ENCODE measurements at places on chromosomes 16 and 17. TPM values are rescaled to one million over a fixed set of nuclear protein-coding genes. Genes with fewer than 3 reads are reported as not detected.
A peak's percentile ranks its signal among the peaks of the same experiment; 100 is the strongest.

Gene AOC3
- 2.0 TPM for total RNA-seq

- DNase-seq = no peak
These were observed 2.6 kb downstream of the HES7 start for GRCh38 chr17:8121407-8121680.

DNA sequence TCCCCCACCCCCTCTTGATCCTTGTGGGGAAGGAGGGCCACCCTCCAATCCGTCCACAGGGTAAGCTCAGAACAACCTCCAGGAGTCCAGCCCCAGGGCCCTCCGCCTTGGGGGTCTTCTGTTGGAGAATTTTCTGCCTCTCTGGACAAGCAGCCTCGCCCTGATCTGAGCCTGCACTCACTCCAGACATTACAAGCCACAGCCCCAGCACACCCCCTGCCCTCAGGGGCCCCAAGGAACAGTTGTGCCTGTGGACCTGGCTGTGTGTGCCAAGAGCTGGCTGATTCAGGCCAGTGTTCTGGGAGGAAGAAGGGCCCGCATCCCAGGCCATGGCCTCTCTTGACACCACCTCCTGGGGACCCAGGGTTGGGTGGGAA, 477 bp upstream of the ARHGAP27 start:
- DNase-seq = no peak

DNA sequence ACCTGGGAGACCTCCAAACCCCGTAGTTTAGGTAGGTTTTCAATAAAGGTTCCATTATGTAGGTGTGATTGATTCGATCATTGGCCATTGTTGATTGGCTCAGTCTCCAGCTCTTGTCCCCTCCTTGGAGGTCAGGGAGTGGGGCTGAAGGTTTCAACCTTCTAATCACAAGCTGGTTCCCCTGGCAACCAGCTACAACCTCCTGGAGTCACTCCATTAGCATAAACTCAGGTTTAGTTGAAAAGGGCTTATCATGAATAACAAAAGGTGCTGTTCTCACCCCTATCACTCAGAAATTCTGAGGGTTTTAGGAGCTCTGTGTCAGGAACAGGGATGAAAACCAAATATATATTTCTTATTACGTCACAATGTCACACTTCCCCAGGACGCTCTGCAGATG, 28.5 kb downstream of the TMEM132E start:
- no peak for DNase-seq

Gene TBC1D3C
- total RNA-seq = not detected

Gene SSTR5
- 1.3 TPM for total RNA-seq

DNA sequence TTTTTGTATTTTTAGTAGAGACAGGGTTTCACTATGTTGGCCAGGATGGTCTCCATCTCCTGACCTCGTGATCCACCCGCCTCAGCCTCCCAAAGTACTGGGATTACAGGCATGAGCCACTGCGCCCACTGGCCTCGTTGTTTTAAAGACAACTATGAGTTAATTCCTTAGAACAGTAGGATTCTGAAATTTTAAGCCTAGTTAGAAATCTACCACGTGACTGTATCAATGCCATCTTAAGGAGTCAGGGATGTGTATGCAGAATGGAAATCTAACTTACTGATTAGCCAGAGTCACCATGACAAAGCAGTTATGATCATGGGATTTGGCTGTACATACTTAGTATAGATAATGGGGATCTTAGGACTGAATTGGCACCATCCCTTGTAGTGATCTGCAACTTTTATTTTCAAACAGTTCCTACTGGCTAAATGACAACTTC, 2.8 kb downstream of the CEP20 start:
- no peak for DNase-seq

Gene KRTAP17-1
- total RNA-seq = not detected

Gene C1QL1
- 14.6 TPM for total RNA-seq

DNA sequence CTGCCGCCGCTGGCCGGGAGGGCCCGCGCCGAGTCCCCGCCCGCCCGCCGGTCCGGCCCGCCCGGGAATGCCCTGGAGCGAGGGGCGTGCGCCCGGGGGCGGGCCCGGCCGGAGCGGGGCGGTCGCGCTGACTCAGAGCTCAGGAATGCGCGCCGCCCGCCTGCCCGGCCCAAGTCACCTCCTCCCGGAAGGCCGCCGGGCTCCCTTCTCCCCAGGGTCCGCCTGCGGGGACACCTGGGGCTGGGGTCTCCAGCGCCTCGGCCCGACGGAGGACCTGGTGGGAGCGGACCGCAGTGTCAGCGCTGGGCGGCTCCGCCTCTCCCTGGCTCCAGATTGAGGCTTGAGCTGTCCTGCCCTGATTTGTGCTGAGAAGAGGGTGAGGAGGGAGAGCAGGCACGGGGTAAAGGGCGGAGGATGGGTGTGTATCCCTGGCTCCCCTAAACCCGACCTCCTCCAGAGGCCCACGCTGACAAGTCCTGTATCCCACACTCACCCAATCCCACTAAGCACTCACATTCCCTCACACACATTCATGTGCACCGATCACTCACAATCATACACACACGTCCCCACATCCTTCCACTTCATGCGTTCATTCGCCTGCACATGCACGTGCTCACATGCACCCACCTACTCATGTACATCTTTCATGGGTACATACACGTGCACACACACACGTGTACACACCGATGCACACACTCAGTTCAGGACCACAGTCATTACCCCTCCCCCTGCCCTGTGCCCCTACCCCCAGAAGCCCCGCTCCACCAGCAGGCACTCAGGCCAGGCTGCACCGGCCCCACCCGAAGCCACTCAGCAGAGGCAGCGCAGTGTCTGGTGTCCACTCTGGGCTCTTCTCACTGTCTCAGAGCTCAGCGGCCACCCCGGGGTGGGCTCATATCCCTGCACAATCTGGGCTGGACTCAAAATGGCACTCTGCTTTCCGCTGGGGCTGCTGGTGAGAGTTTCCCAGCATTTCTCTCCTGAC, at the start of gene RHBDF1:
RHBDF1 (minus strand) TSS at position 71 of the 988 bp plus-strand sequence. CDS start 7,616 bp downstream, outside the sequence.
- DNase-seq = peak; percentile 62

DNA sequence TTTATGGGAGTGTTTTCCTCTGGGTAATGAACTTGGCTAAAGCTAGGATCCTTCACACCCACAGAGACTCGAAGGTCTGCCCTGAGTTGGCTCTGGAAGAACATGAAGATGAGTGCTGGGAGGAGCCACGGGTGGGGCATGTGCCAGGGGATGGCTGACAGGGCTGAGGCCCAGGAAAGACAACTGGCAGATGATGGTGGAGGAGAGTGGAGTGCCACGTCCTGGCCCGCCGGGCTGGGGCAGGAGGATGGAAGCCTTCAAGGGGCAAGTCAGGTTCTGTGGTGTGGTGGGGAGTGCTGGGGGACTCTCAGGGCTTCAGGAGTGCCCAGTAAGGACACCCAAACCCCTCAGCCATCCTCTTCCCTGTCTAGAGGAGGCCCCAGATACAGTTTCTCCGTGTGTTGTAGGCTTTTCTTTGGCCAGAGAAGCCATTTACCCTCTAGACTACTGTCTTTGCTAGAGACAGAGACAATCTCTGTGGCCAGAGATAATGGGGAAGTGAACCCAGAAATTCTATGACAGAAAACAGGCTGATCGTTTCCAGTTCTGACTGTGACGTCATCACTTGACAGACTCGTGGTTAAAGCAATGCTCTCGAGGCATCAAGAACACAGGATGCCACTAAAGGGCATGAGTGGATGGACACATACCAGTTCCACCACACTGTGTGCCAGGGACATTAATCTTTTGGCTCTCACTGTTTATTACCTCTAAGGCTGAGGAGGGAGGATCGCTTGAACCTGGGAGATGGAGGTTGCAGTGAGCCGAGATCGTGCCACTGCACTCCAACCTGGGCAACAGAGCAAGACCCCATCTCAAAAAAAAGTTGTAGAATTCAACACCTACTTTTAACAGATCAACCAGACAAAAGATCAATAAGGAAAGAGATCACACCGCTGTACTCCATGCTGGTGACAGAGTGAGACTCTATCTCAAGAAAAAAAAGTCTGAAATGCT, 18.6 kb upstream of the SLC5A10 start:
- DNase-seq = no peak

Data from glutamatergic neuron (in vitro differentiated cells).